ENCODE measurements at places on chromosomes 6 and 20. TPM values are rescaled to one million over a fixed set of nuclear protein-coding genes. Genes with fewer than 3 reads are reported as not detected.

DNA sequence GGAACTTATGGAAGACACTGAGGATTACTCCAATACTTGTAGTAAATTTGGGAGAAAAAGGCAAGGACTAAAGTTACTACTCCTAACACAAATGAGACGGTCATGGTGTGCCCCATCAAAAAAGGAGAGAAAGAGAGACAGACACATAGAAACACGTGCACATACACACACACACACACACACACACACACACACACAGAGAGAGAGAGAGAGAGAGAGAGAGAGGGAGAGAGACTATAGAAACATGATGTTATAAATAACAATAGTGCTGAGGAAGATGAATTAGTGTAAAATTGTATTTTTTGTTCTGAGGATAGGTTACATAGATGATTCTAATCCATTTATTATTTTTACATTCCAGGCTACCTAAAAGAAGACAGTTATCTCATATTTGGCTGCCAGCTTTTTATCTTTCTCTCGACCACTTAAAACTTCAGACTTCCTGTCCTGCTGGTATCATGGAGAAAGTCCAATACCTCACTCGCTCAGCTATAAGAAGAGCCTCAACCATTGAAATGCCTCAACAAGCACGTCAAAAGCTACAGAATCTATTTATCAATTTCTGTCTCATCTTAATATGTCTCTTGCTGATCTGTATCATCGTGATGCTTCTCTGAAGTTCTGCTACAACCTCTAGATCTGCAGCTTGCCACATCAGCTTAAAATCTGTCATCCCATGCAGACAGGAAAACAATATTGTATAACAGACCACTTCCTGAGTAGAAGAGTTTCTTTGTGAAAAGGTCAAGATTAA is 10.5 kb downstream of the PLN start:
- no peak for DNase-seq

GRCh38 chr6:43608310-43608763 is 20.7 kb downstream of the GTPBP2 start:
- no peak for DNase-seq

DNA sequence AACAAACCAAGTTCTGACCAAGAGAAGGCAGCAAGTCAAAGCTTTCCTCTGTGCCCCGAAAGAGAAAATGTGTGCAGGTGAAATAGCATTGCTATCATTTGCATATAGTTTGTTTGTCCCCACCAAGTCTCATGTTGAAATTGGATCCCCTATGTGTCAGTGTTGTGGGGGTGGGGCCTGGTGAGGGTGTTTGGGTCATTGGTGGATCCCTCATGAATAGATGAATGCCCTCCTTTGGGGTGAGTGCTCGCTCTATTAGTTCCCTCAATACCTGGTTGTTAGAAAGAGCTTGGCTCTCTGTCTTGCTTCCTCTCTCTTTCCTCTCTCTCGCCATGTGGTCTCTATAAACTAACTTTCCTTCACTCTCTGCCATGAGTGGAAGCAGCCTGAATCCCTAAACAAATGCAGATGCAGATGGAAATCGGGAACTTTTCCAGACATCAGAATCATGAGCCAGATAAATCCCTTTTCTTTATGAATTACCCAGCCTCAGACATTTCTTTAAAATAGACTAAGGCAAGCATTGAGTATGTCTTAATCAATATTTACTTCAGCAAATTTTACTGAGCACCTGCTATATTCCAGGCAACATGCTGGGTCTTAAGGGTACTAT is 43.8 kb upstream of the SYNDIG1 start:
- DNase-seq: no peak

DNA sequence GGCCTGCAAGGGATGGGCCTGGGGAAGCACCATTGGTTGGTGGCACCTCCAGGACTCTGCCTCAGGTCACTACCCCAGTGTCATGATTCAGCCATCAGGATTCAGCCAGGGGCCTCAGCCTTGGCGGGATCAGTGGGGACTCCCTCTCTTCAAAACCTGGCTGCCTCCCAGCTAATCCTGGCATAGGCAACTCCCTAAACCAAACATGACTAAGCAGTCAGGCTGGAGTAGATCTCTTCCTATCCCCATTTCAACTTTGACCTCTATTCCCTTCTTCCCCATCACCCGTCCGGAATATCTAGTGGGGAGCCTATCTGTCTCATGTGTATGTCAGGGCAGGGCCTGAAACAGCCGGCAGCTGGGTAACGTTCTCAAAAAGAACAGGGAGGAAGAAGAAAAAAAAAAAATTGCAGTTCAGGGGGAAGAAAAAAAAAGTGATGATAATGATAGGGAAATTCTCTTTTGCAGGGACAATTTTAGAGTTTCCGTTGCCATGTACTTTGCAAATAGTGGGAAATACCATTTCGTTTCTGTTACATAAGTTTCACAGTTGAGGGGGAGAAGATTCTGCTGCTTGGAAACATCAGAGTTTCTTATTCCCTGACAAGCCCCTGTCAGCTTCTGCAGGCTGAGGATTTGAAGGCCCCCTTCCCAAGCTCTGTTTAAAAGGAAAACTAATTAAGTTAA is 4.1 kb upstream of the PREX1 start:
- peak; percentile 75 for DNase-seq

The ARFGEF3 gene
- 3.0 TPM for total RNA-seq

DNA sequence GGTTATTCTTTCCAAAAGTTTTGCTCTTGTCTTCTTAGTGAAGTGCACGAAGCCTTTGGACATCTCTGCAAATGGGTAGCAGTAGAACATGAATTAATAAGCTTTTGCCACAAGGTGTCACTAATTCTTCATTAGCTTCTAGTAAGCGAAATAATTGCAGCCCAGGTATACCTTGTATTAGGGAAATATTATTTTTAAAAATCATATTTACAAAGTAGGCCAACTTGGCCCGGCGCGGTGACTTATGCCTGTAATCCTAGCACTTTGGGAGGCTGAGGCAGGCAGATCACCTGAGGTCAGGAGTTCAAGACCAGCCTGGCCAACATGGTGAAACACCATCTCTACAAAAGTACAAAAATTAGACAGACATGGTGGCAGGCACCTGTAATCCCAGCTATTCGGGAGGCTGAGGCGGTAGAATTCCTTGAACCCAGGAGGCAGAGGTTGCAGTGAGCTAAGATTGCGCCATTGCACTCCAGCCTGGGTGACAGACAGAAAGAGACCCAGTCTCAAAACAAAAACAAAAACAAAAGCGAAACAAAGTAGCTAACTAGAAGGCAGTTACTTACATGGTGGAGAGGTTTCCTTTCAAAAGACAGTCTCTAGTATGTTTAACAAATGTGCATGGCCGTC is 8.8 kb upstream of the RSPH3 start:
- no peak for DNase-seq

- DNase-seq: no peak
Observed at GRCh38 chr20:34022151-34022838, 28.6 kb downstream of the RALY start.

DNA sequence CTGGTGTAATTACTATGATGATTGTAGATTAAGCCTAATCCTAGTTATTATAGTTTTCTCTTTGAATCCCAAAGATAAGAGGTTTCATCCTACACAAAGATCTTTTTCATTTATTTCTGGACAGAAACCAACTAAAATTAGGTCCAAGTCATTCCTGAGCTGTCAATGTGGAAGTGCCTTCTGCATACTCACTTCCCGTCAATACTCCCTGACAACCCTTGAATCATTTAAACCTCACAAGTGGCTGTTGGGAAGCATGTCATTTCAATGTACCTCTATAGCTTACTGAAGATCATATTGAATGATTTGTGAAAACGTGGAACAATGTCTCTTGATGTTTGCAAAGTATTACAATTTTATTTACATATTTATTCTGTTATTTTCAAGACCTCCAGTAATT is 274.1 kb downstream of the HACE1 start:
- DNase-seq: no peak

The TINAG gene
- not detected for total RNA-seq

The AVP gene
- not detected for total RNA-seq

The SLC22A16 gene
- 0.36 TPM for total RNA-seq

GRCh38 chr6:119166024-119166784 is 87.7 kb upstream of the FAM184A start:
- no peak for DNase-seq

- peak; percentile 10 for DNase-seq
Observed at GRCh38 chr20:46571418-46571817, 21.0 kb upstream of the OCSTAMP start.

DNA sequence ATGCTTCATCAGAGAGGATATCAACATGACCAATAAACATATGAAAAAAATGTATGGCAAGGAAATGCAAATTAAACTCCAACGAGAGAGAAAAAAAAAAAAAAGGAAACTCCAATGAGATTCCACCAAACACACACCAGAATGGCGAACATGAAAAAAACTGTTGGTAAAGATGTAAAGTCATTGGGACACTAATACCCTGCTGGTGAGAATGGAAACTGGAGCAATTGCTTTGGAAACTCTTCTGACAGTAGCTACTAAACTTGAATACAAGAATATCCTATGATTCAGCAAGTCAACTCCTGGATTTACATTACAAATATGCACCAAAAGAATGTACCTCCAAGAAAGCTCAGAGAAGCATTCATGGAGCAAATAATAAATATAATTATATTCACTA is 260.7 kb upstream of the ECI2 start:
- DNase-seq: no peak

DNA sequence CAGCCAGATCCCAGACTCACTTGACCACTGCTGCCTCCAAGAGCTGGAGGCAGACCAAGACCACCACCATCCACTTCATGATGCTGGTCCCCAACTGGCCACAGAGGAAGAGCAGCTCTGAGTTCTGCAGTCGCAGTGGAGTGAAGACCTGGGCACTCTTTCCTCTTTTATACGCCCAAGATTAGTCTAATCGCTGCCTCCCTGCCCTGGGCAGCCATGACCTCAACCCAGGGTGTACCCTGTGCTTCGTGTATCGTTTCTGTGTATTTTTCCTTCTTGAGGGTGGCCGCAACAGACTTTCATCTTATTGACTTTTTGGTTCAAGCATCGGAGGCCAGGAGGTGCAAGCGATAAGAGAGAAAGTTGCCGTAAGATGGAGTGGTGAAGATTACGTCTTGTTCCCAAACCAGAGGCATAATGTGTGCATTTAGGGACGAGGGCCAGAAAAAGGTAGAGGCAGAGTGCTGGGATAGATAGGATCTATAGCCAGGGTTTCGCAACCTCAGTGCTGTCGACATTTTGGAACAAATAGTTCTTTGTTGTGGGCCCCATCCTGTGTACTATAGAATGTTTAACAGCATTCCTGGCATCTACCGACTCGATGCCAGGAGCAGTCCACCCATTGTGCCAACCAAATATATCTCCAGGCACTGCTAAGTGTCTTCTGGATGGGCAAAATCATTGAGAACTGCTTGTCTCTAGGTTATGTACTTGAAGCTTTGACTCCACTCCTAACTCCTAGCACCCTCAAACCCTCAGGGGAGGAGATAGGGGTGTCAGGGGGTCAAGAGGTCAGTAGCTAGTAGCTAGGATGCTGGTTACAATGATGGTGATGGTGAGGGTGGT is at the start of gene PGC:
PGC (minus strand) TSS at position 142 of the 846 bp plus-strand sequence; CDS start at position 79, 63 bp downstream.
- DNase-seq: no peak

The COL9A3 gene
- 9.8 TPM for total RNA-seq

The C2 gene
- 15.7 TPM for total RNA-seq

GRCh38 chr6:133815313-133815712 is 73.6 kb upstream of the TCF21 start:
- no peak for DNase-seq

DNA sequence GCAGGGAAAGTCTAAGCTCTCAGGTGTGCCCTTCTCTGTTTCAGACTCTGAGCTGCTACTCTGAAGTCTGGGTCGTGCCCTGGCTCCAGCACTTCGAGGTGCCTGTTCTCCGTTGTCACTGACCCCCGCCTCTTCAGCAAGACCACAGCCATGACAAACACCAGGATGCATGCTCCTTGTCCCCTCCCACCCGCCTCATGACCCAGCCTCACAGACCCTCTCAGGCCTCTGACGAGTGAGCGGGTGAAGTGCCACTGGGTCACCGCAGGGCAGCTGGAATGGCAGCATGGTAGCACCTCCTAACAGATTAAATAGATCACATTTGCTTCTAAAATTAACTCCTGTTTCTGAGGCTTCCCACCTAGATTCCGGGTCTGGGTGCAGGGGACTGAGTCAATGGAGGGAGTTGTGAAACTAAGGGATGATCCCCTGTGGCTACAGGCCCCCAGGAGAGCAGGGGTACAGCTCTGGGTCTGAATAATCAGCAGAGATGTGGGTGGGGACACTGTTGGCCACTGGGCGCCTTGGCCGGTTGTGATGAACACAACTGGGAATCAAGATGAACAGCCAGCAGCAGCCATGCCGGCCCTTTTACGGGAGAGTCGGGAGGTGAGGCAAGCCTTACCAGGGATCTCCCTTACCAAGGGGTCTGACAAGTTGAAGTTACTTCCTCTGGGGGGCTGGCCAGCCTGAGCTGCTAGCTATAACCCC is 10.7 kb downstream of the CST7 start:
- peak; percentile 59 for DNase-seq

- DNase-seq: no peak
Observed at GRCh38 chr20:60224914-60225313, 266.7 kb downstream of the CDH26 start.

The MCHR2 gene
- not detected for total RNA-seq

GRCh38 chr20:35767683-35768481 is 3.9 kb upstream of the PHF20 start:
- peak; percentile 77 for DNase-seq

- DNase-seq: no peak
Observed at GRCh38 chr6:135281227-135281626, 100.1 kb downstream of the MYB start.

The TRERF1 gene
- total RNA-seq: 5.7 TPM
